Mucosa of gallbladder (tissue), 1 donor: ENCODE measurements at places on chromosomes 2 and 18.

DNA sequence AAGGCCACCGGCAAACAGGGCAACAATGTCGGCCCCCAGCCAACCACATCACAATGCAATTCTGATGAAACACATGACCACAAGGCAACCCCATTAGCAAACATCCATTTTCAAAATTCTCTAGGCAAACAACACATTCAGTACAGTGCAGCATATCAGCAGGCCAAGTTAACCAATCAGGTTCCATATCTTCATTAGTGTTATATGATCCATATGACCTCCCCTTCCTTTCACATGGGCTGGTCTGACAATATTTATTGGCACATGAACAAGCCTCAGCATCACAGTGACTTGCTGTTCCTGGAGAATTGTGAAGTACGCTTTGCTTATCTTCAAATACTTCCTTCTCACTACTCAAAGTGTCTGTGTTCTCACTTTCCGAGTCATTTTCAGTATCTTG lies 19.8 kb downstream of the RNF103 start:
- no peak for DNase-seq

DNA sequence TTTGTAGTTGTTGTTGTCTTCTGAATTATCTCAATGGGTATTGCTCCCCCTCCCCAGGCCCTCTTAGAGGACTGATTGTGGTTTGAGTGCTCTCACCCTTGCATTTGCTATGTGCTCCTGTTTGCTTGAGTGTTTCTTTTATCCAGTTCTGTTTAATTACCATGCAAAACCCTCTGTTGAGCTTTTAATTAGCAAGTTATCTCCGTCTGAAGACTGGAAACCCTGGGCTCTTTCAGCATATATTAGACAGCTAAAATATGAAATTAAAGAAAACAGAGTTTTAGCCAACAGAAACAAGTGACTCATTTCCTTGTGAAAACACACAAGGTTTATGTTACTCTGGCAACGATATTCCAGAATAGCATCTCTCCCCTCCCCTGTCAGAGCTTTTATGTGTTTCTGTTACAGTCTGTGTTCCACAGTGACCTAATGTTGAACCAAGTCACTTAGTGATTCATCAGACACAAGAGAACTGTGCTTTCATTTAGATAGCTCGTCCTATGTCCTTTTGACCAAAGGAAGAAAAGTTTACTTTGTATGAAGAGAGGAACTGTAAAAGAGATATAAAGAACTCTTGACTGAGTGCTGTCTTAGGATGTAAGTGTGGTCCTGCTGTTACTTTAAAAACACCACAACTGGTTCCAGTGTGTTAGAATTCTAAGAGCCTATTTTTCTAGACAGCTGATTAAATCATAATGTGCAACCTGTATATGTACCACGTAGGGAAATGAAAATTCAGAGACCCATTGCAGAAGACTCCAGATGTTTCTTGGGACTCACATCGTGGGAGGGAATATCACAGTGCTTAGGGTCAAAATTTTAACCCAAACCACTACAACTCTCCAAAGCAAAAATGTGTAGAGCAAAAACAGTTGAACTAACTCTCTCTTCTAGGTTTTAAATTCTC lies 172.8 kb upstream of the RBMS1 start:
- DNase-seq: no peak

GRCh38 chr18:44654573-44654972 lies 26.1 kb upstream of the SETBP1 start:
- peak; percentile 23 for DNase-seq

DNA sequence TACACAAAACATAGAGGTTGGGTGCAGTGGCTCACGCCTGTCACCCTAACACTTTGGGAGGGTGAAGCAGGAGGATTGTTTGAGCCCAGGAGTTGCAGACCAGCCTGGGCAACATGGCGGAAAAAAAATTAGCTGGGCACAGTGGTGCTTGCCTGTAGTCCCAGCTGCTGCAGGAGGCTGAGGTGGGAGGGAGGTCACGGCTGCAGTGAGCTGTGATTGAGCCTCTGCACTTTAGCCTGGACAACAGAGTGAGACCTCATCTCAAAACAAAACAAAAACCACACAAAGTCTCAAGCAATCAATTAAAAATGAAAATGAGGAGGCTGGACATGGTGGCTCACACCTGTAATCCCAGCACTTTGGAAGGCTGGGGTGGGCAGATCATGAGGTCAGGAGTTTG lies 4.9 kb downstream of the NOP58 start:
- DNase-seq: no peak

- DNase-seq: no peak
Observed at GRCh38 chr2:222595581-222595980, 60.3 kb downstream of the FARSB start.

- DNase-seq: no peak
Observed at GRCh38 chr2:217722883-217723472, 279.8 kb downstream of the TNS1 start.

GRCh38 chr2:162174746-162175145 lies 22.7 kb upstream of the GCG start:
- DNase-seq: no peak

DNA sequence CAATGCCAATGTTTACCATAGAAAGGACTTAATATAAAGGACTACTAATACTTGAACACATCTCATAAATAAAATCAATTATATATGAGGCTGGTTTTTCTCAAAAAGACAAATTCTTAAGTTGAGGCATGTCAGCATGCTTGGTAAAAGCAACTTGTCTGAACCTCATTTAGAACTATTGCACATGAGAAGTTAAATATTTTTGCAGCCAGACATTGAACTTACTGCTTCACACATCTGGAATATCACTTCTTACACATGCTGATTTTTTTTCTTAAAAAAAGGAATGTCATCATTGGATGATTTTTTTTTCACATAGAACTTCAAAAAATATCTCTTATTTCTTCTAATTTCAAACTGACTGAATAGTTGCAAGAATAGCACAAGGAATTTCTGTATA lies 609.0 kb downstream of the EPHA4 start:
- DNase-seq: no peak

DNA sequence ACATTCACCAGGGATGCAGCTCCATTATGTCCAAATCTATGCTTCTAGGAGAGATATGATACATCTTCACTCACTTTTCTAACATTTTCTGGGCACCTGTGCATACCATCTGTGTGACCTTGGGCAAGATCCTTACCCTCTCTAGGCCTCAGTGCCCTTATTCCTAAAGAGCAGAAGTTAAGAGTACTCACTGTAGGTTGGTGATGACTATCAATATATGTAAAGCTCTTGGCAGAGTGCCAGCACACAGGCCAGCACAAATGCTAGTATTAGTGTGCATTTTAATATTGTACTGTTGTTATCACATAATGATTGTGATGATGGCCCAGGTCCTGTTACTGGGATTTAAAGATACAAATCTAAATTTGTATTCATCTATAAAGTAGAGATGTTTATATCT lies 199.2 kb downstream of the RAD51AP2 start:
- no peak for DNase-seq

DNA sequence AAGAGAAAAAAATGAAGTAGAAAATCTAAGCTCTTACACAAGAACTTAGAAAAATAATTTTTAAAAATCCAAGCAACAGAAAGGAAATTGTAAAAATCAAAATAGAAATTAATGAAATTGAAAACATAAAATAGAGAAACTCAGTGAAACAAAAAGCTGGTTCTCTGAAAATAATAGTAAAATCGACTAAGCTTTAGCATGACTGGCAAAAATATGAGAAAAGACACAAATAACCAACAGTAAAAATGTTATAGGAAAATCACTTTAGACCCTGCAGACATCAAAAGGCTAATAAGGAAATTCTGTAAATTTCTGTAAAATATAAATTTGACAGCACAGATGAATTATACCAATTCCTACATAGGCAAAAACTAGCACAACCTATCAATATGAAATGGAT lies 768.9 kb upstream of the LRRTM1 start:
- DNase-seq: no peak

GRCh38 chr2:203786549-203787351 lies 80.3 kb downstream of the CD28 start:
- no peak for DNase-seq

- DNase-seq: no peak
Observed at GRCh38 chr2:94997981-94998930, 27.3 kb upstream of the MAL start.

GRCh38 chr18:56982766-56983165 lies 164.1 kb upstream of the BOD1L2 start:
- no peak for DNase-seq

DNA sequence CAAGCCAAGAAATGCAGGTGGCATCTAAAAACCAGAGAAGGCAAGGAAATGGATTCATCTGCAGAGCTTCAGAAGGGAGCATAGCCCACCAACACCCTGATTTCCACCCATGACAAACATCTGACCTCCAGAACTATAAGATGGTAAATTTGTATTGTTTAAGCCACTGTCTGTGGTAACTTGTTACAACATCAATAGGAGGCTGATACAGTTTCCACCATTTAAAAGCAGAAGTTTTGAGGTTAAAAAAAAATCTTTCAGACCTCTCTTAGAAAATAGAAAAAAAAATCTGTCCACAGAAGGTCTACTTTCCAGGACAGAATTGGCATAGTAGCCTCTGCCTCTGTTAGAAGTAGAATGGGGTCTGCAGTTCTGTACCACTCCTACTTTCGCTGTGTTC lies 37.2 kb downstream of the SLC40A1 start:
- DNase-seq: no peak

DNA sequence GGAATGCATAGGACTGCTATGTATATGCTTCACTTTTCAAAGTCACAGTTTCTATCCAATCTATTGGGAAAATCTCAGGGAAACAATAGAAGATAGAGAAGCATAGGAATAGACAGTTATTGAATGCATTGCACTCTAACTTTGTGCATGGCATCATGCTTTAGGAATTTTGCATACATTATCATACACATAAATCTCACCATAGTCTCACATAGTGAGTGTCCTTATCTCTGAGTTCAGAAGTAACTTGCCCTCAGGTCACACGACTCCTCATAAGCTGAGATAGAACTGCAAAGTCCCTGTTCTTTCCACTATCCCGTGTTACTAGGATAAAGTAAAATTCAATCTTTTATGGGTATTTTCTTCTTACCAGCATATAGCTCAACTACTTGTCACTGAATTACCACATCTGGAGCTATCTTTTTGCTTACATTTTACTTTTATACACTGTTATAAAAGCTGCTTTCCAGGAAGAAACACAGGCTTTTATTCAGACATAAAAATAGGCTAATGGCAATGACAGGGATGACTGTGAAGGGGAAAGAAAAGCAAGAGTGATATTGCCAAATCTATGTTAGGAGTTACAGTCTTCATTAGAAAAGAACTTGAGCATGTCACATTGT lies 666.9 kb downstream of the XIRP2 start:
- no peak for DNase-seq

DNA sequence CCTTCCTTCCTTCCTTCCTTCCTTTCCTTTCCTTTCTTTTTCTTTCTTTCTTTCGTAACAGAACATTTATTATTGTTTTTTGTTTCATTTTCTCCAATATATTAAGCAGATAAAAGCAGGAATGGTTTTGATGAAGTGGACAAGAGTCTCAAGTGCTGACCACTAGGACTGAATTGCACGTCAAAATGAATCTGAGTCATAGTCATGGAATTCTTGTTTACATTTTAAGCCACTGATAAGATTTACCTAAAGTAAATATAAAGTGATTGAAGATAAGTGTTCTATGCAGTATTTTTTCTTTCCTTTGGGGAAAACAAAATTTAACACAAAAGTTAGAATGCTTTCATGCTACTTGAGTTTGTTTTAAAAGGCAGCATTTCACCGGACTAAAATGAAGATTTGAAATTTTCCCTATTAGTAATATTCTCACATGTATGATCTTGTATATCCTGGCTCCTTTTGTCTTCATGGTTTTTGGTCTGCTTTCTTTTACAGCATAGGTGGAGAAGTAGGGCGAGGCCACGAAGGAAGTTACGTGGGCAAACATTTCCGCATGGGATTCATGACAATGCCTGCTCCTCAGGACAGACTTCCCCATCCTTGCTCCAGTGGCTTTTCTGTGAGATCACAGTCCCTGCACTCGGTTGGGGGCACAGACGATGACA lies 113.5 kb downstream of the NYAP2 start:
- DNase-seq: no peak

DNA sequence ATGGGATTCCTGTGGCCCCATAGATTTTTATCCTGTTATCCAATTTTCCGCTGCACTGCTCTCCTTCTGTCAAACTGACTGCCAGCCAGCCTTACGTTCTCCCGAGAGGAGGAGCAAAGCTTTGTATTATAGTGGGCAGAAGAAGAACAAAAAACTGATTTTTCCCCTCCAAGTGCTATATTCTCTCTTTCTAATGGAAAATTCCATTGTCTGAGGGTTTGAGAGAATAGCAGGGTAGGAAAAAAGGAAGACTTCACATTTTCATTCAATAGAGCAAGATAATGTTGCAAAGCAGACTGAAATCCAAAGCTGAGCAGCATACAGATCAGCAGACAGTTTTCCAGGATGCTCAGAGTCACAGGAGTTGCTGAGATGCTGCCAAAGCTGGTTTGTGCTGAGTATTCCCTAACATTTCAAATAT lies 238.0 kb downstream of the UBE2E3 start:
- DNase-seq: no peak

DNA sequence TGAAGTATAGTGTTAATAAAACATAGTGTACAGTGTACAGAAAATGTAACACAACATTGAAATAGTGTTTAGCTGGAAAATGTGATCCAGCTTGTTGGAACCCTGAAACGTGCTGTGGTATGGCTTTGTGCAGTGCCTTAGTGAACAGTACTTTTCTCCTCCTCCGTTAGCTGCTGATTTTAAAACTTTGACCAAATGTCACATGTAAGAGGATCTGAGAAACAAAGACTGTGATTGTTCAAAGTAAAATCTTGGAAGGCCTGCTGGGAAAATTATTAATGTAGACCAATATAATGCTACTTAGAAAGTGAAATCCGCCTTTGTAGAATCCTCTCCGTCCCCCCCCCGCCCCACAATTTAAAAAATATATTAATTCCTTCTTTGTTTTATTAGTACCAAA lies 911 bp upstream of the KCNJ13 start:
- no peak for DNase-seq

DNA sequence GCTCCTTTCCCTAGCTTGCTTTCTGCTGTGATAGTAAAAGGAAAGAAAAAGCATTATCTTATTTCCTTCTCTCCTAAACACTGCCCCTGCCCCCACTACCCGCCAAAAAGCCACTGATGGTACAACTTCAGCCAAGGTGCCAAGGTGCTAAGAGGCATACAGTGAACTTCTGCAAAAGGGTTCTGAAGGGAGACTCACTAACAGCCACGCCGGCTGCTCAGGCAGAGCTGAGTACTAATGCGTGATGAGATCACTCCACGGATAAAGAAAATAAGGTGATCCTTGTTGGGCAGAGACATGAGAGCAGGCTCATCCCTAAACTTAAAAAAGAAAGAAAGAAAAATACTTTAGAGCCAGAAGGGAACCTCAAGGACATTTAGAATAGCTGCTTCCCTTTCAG lies 60.5 kb upstream of the PXDN start:
- DNase-seq: no peak

- peak; percentile 57 for DNase-seq
Observed at GRCh38 chr2:27303093-27304025, 4.9 kb downstream of the UCN start.

GRCh38 chr2:103292573-103292972 lies 530.7 kb downstream of the TMEM182 start:
- DNase-seq: no peak
